ENCODE measurements at places on chromosomes 7 and 10.

DNA sequence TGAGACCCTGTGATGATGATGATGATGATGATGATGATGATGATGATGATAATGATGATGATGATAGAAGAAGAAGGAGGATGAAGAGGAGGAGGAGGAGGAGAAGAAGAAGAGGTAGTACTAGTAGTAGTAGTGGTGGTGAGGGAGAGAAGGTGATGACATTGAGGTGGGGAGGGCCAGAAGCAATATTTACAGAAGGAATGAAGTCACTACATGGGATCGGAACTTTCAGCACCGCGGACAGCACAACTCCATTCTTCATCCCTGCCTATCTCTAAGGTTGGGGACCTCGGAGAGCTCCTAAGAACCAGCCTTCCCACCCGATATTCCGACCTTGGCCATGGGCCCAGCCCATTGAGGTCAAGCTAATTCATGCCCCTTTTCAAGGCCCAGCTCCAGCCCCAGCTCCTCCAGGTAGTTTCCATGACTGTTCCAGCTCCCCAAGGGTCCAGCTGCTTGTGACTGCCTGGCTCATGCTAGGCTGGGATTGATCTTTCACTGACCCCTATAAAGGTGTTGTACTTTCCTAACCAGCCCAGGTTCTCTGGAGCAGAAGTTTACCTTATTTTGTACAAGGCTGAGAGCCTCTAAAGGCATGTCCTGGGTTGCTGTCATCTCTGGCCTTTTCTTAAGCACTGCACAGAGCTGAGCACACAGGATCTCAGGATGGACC, 10.3 kb downstream of the CRHR2 start:
- peak; percentile 69 for DNase-seq

GRCh38 chr7:30683816-30684215, 1.6 kb upstream of the CRHR2 start:
- no peak for DNase-seq

GRCh38 chr10:42936580-42936979, 140.3 kb upstream of the RET start:
- no peak for DNase-seq

DNA sequence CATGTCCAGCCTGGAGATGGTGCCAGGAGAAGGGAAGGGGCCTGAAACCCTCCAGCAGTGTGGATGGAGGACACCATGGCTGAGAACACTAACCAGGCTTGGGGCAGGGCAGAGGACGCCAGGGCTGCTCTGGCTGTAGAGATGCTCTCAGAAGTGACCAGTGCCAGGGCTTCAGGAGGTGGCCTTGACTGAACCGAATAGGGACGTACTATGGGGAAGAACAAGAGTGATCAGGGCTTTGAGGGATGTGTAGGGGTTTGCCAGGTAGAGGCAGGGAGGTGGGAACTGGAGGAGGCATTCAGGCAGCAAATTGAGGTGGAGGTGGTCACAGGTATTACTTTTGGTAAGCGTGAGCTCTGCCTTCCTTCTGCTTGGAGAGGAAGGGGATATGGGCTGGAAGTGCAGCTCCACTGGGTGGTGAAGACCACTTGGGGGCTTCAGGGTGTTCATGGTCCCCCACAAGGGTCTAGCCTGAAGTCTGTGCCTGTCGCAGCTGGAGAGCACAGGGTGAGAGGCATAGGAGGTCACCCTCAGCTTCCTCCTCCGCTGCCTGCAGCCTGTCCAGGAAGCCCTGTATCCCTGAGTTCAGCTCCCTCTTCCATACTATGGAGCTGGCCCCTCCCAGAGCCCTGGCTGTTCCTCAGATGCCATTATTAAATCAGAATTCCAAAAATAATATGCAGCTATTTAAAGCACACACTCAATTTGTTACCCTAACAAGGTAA, 27.8 kb downstream of the ADCY1 start:
- DNase-seq: no peak

DNA sequence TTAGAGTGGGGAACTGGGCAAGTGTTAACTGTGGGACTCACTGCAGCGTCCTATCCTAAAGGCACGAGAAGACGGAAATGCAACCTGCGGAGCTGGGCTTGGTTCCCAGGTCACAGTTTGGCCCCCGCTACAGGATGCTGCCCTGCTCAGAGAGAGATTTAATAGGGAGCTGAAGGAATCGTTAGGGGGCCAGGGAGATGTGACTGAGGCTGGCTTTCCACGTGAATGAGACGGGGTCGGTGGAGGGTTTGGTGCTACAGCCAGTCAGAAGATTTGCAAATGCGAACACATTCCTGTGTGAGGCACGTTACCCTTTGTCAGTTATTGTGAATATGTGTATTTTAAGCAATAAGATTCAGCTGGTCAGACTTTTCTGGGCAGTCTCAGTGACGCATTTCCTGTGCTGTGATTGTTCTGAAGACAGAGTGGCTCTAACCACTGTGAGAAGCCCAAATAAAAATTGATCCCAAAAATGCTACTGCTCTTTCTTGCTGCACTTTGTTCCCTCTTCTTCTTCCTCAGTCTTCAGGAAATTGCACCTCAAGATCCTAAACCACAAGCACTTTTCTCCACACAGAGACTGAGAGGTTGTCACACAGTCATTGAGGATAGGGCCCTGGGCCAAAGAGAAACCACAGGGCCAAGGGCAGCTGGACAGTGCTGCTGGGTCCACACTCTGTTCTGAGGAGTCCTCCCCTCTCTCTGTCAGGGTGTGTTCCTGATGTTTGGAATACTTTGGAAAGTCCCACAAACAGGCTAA, 21.2 kb downstream of the CYP17A1 start:
- peak; percentile 62 for DNase-seq

- no peak for DNase-seq
Observed at GRCh38 chr7:290554-291372, 793 bp downstream of the FOXL3 start.

- DNase-seq: peak; percentile 14
Observed at GRCh38 chr10:3438606-3439005, 266.0 kb upstream of the PITRM1 start.

GRCh38 chr10:75236178-75236825, 545 bp upstream of the COMTD1 start:
- no peak for DNase-seq

DNA sequence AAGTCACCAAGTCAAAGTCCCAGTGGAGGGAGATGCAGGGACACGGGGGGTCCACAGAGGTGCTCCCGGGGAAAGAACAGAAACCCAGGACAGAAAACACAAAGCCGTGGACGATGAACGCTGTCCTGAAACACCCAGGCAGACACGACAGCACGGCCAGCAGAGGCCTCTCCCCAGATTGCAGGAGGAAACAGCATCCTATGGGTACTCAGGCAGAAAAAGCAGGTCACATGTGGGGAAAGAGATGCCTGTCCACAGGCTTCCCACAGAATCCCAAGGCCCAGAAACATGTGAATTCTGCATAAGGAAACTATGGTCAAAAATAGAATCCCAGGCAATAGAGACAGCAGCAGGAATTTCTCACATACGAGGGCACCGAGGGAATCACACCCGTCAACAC, 53.6 kb upstream of the ADGRA1 start:
- DNase-seq: no peak

DNA sequence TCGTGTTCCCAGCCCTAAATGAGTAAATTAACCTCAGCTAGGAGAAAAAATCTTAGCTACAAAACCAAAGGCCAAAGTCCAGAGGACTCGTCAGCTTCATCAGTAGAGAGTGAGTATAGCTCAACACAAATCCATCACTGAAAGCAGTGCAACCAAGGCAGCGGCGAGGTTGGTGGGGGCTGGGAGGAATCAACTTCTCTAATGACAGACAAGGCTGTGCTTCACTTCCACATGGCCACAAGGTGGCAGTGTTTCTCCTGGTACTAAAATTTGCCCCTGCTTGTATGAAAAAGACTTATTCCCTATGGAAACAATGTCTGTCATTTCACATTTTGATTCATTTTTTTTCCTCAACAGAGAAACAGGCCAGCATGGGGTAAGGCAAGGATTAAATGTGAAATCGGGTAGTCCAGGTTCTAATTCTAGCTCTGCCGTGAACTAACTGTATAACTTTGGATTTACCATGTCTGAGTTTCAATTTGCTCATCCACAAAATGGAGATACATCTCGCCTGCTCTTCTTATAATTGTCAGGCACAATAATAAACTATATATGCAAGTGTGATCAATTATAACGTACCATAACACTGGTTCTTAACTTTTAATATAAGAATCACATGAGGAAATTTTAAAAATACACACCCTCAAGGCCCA, 39.3 kb downstream of the FAS start:
- DNase-seq: peak; percentile 89

- peak; percentile 87 for DNase-seq
Observed at GRCh38 chr7:17584822-17585221, 286.4 kb downstream of the AHR start.

DNA sequence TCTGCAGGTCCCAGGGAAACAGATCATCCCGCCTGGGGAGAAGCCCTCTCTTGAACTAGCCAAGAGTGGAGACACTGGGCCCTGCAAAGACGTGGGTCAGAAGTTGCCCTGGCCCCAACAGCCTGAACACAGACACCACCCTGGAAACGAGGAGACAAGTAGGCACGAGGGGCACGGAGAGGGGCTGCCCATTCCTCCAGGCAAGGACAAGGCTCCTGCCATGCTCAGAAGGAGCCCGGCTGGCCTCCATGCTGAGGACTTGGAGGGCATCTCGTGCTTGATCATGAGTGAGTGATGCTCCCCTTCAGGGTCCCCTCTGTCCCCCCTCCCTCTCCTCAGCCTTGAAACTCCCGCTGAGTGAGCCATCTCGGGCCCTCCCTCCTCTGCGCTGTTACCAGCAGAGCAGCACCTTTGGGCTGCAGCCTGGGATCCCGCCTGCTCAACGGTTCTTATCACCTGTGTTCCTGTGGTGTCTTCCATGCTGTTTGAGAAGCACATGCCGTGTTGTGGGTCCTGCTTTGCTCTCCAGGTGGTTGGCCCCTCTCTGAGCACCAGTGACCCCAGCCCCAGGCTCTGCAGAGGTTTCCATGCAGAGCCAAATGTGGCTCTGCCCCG, 544.3 kb downstream of the TCERG1L start:
- DNase-seq: no peak

- peak; percentile 99 for DNase-seq
Observed at GRCh38 chr10:77524281-77524711, 113.3 kb downstream of the KCNMA1 start.

- DNase-seq: no peak
Observed at GRCh38 chr10:47043928-47044538, 132.8 kb downstream of the PTPN20 start.

DNA sequence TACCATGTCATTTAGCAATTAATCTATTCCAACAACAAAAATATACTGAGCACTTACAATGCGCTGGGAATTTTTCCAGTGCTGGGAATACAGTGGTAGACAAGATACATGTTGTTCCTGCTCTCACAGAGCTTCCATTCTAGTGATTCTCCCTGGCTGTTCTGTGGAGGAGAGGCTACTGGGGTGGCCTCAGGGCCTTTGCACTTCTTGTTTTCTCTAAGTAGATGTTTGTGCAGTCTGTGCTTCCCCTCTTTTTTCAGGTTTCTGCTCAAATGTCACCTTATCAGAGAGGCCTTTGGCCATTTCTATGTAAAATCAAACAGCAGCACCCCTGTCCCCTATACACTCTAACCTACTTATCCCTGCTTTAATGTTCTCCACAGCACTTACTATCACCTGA, 24.7 kb downstream of the OSBPL3 start:
- no peak for DNase-seq

DNA sequence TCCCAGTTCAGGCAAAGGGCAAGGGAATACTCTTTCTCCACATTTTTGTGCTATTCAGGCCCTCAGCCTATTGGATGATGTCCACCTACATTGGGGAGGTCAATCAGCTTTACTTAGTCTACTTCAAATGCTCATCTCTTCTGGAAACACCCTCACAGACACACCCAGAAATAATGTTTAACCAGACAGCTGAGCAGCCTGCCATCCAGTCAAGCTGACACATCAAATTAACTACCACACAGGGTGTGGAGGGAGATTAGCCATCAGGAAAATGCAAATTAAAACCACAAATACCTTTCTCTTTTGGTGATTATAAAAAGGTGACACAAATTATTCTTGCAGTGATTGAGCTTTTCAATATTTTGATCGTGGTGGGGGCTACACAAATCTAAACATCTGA, 74.7 kb upstream of the FZD8 start:
- DNase-seq: no peak

GRCh38 chr7:690478-691360, 35.8 kb upstream of the DNAAF5 start:
- DNase-seq: no peak

DNA sequence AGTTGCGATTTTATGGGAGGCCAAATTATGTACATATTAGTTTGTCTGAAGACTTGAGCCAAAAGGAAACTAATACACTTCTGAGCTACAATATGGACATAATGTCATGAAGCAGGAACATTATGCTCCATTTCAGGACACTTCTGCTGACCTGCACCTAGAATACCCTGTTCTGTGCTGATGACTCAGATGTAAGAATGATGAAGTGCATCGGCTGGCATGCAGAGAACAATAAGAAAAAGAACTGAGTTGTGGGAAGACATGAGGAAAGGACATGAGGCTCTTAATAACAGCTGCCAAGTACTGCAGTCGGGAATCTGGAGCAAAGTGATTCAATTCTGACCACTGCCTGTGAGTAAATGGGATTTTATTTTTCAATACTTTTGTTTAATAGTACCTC, 192.9 kb upstream of the VSTM2A start:
- DNase-seq: peak; percentile 0

DNA sequence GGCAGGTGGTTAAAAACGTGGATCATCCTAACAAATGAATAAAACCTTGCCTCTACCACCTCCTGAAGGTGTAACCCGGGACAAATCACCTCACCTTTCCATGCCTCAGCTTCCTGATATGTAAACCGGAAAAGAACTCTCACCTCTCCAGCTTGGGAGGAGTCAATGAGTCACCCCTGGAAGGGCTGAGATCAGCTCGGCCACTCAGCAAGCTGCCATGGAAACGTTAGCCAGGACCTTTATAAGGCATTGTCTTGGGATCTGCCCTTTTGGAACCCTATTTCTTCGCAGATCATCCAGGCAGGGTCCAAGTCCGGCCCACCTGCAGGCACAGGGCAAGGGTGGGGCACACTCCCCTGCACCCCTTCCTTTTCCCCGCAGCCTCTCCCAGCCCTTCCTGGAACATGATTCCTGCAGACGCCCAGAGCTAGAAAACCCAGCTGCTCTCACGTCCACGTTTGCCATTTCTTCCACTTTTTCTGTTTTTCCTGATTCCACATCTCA, 81.6 kb upstream of the PFKP start:
- DNase-seq: peak; percentile 39
